ENCODE measurements at places on chromosomes 1 and 21. TPM values are rescaled to one million over a fixed set of nuclear protein-coding genes. Genes with fewer than 3 reads are reported as not detected.

The PFDN2 gene
- polyA plus RNA-seq: 68.4 TPM

The LIPI gene
- 0.19 TPM for polyA plus RNA-seq

The PKP1 gene
- polyA plus RNA-seq: 4.6 TPM

The MROH9 gene
- not detected for polyA plus RNA-seq

DNA sequence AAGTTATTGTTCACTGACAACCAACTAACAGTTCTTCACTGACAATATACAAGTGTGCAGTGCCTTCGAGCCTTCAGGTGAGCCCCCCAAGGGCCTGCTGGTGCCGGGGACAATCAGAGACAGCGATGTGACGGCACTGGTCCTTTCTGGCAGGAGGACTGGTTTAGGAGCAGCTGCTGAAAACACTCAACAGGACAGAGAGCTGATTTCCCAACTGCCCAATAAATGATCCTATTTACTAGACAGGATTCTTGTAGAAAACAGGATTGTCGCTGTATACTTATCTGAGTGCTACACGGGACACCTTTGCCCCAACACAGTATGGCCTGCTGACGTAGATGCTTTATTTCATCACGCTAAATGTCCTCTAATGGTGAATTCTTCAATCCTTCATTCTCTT, 65.4 kb downstream of the TP53BP2 start:
- DNase-seq: no peak

DNA sequence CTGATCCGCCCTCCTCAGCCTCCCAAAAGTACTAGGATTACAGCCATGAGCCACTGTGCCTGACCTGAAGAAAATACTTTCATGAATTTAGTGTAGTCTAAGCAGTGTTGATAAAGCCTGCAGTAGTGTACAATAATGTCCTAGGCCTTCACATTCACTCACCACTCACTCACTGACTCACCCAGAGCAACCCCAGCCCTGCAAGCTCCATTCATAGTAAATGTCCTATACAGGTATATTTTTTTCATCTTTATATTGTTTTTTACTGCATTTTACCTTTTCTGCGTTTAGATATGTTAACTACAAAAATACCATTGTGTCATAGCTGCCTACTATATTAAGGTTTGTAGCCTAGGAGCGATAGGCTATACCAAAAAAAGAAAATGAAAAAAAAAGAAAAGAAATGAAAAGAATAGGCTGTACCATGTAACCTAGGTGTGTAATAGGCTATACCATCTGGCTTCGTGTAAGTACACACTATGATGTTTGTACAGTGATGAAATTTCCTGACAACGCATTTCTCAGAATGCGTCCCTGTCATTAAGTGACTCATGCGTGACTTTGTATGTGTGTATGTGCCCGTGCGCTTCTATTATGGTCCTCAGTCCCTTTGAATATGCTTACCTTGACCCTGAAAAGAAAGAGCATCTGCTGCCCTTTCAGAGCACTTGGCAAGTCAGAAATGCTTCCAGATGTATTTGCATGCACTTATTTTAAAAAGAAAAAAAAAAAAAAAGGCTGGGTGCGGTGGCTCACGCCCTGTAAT, 9.2 kb upstream of the SLAMF8 start:
- no peak for DNase-seq

DNA sequence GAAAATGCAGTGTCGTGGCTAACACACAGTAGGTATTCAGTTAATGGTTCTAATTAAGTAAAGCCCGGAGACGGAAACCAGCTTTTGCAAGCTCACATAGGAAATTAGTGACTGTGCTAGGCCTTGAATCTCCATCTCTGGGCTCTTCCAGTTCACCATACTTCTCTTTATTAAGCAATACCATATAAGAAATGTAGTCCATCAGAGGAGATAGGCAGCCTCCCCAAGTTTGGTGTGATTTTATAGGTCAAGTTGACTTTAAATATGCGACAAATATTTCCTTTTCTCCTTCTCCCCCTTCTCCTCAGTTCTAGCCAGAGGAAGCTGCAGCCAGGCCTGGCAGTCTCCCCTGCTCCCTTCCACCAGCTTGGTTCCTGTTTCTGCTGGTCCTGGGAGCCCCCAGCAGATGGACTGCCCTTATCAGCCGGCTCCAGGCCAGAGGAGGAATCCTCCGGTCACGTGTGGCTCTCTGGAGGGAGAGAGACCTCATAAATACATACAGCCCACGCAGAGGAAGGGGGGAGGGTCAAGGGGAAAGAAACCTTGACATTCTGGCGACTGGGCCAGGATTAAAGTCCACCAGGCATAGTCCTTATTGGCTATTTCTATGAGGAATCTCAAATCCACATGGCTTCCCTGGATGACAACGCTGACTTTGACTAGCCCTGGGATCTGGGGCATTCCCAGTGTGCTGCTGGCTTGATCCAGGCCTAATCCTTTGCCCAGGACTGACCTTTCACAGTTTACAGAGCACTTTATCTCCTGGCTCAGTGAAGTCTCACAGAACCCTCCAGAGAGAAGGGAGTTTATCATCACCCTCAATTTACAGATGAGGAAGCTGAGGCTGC, 115.1 kb upstream of the JUN start:
- no peak for DNase-seq

DNA sequence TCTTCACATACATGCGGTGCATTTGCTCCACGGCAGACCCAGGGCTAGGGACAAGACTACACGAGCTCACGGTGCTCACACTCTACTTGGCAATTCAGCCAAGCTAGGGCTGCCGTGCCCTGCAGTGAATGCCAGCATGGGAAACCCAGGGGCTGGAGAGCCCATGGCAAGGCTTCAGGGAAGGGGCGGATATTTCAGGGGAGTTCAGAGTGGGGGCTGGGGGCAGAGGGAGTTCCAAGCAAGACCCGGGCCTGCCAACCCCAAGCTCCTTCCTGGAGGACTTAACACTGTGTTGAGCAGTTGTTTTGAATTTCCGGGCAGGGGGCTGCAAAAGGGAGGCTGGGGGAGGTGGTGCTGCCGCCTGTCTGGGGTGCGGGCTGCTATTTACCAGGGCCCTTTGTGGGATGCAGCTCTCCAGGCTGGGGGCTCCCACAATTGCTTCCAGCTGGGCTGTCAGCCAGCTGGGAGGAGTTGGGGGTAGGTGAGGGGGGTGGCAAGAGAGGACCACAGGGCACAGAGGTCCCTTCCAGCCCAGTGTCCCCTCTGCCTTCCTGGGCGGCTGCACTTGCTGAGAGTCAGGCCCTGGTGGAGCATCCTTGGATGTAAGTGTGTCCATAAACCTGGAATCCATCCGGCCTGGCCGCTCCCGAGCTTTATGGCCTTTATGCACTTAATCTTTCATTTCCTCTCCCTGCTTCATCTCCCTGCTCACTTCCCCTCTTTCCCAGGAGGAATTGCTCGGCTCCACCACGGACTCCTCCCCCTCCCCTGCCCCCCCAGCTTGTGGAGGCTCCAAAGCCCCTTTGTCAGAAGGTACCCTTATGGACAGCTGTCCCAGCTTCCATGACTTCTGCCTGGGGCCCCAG, 55.8 kb upstream of the SSBP3 start:
- no peak for DNase-seq

DNA sequence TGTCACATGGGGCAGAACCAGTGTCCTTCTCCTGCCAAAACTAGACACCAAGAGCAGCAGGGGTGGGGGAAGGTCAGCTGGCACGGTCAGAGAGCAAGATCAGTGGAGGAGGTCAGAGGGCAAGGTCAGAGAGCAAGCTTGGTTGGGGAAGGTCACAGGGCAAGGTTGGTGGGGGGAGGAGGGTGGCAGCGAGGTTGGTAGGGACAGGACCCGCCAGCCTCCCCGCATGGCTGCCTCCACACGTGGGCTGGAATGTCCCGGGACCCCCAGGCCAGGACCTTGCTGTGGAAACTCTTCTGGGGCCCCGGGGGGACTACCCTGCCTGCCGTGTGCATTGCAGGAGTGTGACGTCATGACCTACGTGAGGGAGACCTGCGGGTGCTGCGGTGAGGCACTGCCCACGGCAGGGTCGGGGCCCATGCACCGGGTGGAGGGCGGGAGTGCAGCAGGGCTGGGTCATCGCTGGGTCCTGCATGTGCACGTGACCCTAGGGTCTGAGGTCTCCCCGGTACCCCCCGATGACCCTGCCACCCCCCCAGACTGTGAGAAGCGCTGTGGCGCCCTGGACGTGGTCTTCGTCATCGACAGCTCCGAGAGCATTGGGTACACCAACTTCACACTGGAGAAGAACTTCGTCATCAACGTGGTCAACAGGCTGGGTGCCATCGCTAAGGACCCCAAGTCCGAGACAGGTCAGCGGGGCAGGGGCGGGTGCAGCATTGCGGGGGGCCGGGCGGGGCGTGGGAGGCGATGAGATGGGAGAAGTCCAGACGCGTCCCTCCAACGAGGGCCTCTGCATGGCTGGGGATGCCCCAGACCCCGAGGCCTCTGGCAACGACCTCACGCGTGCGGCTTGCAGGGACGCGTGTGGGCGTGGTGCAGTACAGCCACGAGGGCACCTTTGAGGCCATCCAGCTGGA, 27.3 kb downstream of the COL6A2 start:
- DNase-seq: no peak

- DNase-seq: no peak
These were observed 247.9 kb upstream of the DAB1 start for GRCh38 chr1:57671750-57672149.

GRCh38 chr1:233738850-233739249, 124.9 kb downstream of the KCNK1 start:
- DNase-seq: no peak

DNA sequence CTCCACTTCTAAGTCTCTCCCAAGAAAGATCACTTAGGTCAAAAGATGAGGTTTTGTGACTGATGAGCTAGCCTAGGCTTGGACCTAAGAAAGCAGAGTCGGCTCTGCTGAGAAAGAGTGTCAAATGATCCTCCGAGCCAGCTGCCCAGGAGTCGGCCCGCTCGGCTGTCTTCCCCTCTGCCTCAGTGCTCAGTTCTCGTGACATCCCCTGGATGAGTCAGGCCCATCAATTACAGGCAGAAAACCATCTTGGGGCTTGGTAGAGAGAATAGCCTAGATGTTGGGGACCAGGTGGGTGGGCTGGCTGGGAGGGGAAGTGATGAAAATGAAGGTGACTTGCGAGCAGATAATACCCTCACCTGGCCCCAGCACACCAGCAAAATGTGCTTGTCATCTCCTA, 60.5 kb downstream of the SLC66A1 start:
- DNase-seq: no peak

DNA sequence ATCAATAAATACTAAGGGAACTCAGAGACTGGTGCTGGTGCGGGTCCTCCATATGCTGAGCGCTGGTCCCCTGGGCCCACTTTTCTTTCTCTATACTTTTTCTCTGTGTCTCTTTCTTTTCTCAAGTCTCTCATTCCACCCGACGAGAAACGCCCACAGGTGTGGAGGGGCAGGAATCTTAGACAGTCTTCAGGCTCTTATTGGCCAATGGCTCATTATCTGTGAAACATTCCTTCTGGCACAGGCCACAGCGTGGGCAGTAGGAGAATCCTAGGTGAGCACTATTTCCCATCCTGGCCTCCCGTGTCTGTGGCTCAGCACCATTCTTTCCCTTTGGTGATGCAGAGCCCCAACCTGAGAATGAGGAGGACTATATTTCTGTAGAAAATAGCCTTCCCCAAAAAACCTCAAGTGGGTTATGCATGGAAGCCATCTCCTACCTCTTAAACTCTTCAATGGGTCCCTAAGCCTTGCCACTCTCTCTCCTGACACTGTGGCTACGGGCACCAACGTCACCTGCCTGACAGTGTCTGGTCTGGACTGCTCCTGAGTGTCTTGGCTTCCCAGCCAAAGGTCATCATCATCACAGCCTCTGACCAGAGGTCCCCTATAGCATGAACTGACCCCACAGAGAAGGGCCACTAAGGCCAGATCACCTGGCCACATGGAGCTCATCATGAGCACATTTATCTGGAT, 6.2 kb upstream of the SLAMF1 start:
- DNase-seq: no peak

DNA sequence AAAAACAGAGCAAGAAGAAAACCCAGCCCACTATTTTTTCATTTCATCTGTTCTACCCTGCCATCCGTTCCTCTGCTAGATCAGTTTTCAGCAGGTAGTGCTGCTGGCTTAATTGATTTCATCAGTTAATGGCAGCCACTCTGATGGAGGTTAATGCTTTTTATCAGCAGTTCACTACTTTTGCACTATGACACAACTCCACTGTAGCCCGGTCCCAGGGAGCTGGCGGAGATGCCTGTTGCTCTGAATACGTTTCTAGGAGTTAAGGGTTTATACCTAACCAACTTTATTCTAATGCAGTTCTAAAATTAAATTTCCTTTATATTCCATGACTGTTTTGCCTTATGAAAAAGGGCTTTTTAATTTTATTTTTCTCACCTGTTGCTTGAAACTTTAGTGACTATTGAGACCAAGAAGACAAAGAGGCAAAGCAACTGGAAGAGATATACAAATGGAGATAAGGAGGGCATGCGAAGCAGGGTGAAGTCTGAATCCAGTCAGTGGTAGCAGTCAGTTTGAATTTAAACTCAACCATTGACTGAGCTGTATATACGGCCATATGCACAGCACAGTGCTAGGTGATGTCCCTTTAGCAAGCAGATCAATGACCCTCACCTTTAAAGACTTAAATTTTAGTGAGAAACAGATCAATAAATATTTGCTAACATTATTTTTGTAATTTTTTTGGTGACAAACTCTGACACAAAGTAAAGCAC, 477.9 kb downstream of the LMO4 start:
- no peak for DNase-seq

- DNase-seq: no peak
These were observed 108.8 kb downstream of the ITSN1 start for GRCh38 chr21:33751120-33751519.

DNA sequence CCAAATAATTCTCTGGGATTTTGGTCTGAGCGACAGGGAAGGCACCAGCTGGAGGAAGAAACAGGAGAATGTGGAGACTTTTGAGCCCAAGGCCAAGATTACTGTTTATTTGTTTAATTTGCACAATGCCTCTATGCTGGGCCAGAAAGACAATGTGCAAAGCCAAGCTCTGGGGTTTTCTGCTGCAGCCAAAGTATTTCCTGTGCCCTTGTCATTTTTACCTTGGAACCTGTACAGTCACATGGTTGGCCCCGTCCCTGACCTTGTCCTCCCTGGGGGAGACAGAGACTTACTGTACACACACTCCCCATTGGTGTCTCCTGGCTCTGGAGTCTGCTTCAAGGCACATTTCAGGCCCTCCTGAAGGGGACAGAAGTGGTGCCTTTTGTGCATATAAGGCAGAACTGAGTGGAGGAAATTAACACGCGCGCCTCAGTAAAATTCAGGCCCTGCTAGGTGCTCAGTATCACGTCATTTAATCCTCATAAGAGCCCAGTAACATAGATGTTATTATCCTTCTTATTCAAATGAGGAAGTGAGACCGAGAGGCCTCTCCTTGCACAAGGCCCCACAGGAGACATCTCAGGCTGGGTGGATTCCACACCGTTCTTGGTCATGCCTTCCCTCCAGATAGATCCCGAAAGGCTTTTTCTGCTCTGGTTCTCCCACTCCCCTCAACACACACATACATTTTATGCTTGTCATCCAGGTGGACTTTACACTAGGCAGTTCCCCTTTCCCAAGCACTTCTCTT, 21.1 kb downstream of the C1orf115 start:
- no peak for DNase-seq

- DNase-seq: no peak
These were observed 116.3 kb downstream of the DAB1 start for GRCh38 chr1:57307392-57308170.

GRCh38 chr1:224435999-224436398, 1.4 kb upstream of the WDR26 start:
- DNase-seq: no peak
